ENCODE measurements at places on chromosomes 13 and 19.

GRCh38 chr13:35648201-35648600, 171.7 kb upstream of the MAB21L1 start:
- no peak for DNase-seq

- DNase-seq, result no peak
Measured at GRCh38 chr19:397941-398706, 10.8 kb downstream of the C2CD4C start.

DNA sequence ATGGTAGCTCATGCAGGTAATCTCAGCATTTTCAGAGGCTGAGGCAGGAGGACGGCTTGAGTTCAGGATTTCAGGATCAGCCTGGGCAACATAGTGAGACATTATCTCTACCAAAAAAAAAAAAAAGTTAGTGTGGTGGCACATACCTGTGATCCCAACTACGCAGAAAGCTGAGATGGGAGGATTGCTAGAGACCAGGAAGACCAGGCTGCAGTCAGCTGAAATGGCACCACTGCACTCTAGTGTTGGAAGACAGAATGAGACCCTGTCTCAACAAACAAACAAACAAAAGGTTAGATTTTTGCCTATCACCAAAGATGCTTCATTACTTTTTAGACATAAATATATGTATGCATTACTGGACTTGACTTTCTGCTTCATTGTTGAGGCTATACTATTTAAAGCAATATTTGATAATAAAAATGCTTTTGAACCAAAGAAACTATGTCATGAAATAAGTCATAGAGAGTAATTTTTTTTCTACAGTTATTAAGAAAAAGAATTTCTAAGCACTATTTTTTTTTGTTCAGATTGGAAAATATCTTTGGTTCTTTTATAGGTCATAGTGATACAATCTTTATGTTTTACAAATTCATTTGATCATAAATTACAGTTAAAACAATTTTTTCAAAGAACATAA, 1180.1 kb upstream of the ATXN8OS start:
- DNase-seq, result peak; percentile 6

DNA sequence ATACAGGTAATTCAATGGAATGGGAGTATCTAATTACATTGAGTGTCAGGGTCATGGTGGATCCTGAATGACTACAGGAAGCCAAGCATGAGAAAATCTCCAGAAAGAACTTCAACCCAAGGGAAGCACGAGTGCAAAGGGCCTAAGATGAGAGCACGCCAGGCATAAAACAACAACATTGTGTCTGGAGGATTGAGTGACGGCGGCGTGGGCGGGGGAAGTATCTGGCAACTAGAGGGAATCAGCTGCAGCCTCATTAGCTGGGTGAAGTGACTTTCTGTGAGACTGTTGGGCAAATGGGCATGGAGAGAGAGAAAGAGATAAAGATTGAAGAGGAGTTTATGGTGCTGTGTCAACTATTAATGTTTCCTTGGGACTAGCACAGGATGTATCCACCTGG, 194.3 kb downstream of the GPC6 start:
- no peak for DNase-seq

GRCh38 chr13:69287050-69287698, 820.5 kb upstream of the ATXN8OS start:
- DNase-seq, result no peak

DNA sequence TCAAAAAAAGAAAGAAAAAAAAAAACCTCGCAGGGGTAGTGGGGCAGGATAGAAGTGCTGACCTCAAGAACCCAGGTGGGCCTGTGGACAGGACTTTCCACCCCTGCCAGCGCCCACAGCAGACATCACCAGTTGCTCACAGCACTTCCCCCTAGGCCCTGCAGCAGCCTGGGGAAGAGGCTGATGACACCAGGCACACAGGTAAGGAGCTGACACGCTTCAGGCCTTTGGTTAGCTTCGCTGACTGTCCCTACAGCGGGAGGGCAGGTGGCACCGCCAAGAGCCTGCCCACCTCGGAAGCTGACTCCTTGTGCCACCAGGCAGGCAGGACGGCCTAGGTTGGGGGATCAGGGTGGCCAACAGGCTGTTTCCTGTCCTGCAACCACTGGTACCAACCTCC, 8.9 kb downstream of the LONP1 start:
- no peak for DNase-seq

DNA sequence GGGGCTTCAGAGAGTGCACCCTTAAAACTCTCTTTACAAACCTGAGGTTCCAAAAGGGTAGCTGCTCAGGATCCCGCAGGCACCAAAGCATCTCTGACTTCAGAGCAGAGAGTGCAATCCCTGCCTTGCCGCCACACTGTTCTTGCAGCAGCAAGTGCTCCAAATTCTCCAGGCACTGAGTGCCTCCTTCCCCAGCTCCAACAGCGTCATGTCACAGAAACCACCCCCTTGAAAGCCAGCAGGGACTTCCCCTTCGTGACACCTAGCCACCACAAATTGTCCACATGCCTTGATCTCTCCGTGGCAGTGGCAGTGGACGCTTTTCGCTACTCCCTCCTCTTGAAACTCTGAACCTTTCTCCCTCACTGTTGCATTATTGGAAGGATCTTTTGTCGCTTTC, 39.9 kb downstream of the MBNL2 start:
- no peak for DNase-seq

GRCh38 chr13:40137400-40137799, 481.9 kb downstream of the COG6 start:
- no peak for DNase-seq

GRCh38 chr13:113187263-113187669, 21.2 kb downstream of the PCID2 start:
- DNase-seq, result peak; percentile 99

All from urothelium cell line (cell line).